Melanocyte of skin (primary cell): ENCODE measurements at places on chromosomes 5 and 9. TPM values are rescaled to one million over a fixed set of nuclear protein-coding genes. Genes with fewer than 3 reads are reported as not detected.

The TMEFF1 gene
- under 0.01 and 0.31 TPM in 2 replicates for total RNA-seq

The TMOD1 gene
- 3.1 and 4.0 TPM in 2 replicates for total RNA-seq

The ERGIC1 gene
- 43.4 and 72.0 TPM in 2 replicates for total RNA-seq

The AJM1 gene
- 0.34 and 0.36 TPM in 2 replicates for total RNA-seq

The SOX30 gene
- not detected in 2 replicates for total RNA-seq

The FAM193B gene
- total RNA-seq = 24.4 and 26.5 TPM in 2 replicates

The FAM153A gene
- not detected in 2 replicates for total RNA-seq

The CCNG1 gene
- total RNA-seq = 214 and 288 TPM in 2 replicates

The SLC27A6 gene
- under 0.01 TPM in 1 of 2 replicates, not detected in the other for total RNA-seq

The NCS1 gene
- 67.7 and 85.6 TPM in 2 replicates for total RNA-seq

The HMGCS1 gene
- total RNA-seq = 154 and 158 TPM in 2 replicates

The RPS23 gene
- 2,889 and 3,289 TPM in 2 replicates for total RNA-seq

The ADAMTS2 gene
- total RNA-seq = 2.0 and 3.1 TPM in 2 replicates

The SYK gene
- total RNA-seq = 4.2 and 8.0 TPM in 2 replicates

The PDE6A gene
- not detected in 2 replicates for total RNA-seq

The SLC6A18 gene
- not detected in 2 replicates for total RNA-seq

The SPATA31D4 gene
- total RNA-seq = not detected in 2 replicates
